ENCODE measurements at places on chromosomes 3 and 15.

DNA sequence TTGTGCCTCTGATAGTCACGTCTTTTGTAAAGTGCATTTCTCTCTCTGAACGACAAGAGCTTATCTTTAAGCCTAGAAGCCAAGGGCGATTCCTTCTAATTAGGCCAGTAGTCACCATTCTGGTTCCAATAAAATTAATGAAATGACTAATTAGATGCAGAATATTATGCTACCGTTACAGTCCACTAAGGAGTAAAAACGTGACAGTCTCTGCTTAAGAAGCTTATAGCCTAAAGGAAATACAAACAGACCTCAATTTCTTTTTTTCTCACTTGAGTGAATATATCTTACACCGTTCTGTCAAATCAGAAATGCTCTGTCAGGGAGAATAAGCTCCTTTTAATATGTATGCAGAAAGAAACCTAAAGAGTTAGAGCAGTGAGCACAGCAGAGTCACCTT is 236.1 kb downstream of the CD47 start:
- DNase-seq: peak; percentile 24

- no peak for DNase-seq
Observed at GRCh38 chr15:101439920-101440319, 49.6 kb downstream of the PCSK6 start.

DNA sequence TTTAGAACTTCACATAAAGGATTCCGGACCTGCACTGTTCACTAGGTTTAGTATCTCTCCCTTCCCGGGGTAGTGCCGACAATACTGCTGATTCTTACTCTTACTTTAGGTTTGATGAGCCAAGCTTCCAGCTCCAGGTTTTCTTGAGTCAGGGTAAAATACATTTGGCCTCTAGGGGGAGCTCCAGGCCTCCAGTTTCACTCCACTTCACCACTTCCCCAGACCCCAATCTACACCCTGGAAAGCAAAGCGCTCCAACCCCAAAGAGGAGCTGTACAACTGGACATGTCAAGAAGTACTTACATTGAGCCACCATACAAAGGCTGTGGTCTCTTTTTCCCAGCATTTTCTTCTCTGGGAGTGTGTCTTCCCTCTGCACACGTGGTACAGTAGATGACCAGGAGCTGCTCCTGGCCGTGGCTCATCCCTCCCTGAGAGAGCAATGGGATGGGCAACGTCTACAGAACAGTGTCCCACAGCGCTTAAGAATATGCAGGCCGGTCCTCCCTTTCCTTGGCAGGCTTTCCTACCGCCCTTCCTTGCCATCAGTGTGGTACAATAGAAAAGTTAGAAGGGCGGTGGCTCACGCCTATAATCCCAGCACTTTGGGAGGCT is 93.9 kb upstream of the CCDC80 start:
- peak; percentile 86 for DNase-seq

GRCh38 chr3:197503652-197504051 is 52.1 kb downstream of the BDH1 start:
- peak; percentile 98 for DNase-seq

GRCh38 chr3:113287111-113287802 is 75.9 kb downstream of the BOC start:
- peak; percentile 26 for DNase-seq

GRCh38 chr3:124318656-124319055 is 326.7 kb upstream of the ROPN1 start:
- no peak for DNase-seq

Data from NCI-H82 (cell line).